ENCODE measurements at places on chromosomes 3 and 15.

DNA sequence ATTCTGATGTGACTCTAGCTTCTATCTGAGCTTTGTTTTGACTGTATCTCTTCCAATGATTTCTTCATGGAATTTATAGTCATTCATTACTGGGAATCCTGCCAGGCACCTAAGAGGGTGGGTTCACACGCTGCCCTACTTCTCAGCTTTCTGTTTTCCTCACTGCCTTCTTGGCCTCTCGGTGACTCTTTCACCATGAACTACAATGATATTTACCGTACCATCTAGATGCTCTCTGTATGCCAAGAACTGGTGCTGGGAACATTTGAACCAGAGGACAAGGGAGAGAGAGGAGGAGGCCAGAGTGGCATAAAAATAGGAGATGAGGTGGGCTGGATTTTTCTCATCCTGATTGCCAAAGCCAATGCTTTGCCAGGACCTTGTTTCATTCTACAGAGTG, 280.0 kb upstream of the P2RY1 start:
- no peak for DNase-seq

GRCh38 chr15:78995921-78996893, 51.4 kb upstream of the CTSH start:
- DNase-seq = no peak

DNA sequence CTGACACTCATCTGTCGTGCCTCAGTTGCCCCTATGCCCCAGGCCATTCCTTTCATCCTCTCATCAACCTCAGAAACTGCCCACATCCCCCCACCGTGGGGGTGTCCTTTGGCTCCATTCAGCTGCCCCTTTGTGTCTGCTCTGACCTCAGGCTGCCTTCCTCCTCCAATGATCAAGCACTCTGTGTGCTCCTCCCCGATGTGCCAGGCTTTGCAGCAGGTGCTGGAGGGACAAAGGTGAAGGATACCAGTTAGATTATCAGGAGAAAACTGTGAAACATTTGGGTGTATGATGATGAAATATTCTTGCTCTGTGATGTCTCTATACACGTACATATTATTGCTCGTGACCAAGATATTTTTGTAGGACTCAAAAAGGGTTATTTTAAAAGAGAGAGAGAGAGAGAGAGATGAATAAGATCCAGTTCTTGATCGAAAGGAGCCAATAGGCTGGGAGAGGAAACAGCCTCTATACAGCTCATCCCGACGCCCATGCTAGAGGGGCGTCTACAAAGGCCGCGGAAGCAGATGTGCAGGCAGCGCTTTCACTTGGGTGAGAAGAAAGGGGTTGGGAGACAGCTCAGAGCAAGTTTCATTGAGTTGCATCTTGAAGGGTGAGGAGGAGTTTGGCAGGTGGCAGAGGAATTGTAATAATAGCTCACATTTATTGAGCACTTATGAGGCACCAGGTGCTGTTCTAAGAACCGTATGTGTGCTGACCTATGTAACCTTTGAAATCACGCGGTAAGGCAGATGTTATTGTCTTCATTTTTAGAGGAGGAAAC, 28.3 kb upstream of the ADCY5 start:
- DNase-seq = no peak

GRCh38 chr3:109050591-109051167, 67.3 kb downstream of the MORC1 start:
- DNase-seq = peak; percentile 24

- no peak for DNase-seq
Observed at GRCh38 chr3:194744826-194745225, 59.1 kb downstream of the FAM43A start.

GRCh38 chr3:15934389-15935195, 136.8 kb upstream of the ANKRD28 start:
- DNase-seq = no peak

- no peak for DNase-seq
Observed at GRCh38 chr3:164096352-164096751, 981.9 kb downstream of the SI start.

DNA sequence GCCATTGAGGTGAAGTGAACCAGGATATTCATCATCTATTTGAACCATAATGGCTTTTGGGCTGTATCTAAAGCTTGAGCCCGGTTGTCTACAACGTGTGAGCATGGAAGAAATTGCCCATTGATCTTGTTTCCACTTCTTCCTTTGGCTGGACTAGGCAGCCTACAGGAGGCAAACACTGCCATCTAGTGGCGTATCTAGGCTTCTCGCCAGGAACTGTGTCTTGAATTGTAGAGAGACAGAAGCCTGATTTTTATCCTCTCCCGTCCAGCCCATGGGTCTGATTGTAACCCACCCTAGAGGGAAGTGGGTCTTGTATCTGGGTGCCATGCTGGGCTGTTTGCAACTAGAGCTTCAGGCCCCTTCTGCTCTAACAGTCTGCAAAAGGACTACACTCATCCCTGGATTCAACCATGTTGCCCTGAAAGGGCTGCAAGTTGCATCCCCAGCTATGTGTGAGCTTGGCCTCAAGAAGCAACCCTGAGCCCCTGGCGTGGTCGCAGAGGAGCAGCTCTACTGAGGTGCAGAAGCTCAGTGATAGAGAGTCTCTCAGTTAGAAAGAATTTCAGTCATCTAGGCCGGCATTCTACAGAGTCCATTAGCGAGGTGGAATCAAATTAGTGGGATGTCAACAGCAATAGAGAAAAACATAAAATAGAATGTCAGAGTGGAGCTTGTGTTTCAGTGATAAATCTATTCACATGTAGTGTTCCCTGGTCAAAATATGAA, 170.2 kb upstream of the UMPS start:
- DNase-seq = peak; percentile 55

- DNase-seq = no peak
Observed at GRCh38 chr15:59501597-59501996, 63.6 kb downstream of the FAM81A start.

DNA sequence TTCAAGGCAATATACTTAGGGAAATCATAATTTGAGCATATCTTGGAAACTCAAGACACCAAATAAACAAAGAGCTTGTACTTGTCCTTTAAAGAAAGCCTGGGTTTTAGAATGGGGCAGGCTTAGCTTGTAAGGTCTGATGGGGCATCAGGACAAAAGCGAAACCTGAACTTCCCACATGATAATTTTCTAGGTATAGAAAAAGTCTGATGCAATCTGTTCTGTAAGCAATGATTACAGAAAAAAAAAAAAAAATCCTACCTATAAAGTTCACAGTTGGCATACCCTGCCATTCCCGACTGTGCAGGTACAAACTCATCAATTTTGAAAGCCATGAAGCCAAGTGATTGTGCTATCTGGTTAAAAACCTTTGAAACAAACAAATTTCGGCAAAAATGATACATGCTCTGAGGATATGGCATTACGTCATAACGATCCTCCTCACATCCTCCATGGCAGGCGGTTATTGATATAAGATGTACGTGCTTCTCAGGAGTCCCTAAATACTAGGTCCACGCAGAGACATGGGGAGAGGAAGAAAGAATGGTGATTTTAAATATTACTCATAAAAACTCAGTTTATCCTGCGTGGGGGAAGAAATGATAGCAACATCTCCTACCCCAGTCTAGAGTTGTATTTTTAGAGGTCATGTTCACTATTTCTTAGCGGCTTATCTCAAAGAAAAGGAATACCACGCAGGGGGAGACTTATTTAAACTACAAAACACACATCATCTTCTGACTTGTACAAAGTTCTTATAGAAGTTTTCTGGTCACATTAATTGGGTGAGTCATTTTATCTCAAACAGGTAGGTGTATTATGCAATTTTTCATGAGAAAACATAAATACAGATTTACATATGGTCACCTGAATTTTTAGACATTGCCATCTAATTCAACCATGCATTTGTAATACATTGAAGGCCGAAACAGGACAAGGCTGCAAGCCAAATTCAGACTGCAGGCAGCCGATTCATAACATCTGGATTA, 27.0 kb downstream of the MB21D2 start:
- DNase-seq = no peak

DNA sequence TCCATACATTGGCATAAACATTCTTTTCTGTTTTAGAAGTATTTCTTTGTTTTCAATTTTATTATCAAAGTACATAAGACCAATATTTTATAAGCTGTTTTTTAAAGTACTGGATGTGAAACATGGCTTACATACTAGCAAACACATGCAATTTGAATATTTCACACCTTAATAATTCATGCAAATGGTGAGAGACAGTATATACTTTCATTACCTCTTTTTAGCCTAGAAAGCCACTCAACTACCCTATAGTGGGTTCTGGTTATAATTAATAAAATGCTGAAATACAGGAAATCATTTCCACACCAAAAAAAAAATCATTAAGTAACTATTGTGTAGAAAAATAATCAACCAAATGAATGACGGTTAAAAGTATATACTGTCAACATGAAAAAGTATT, 38.5 kb upstream of the MELTF start:
- DNase-seq = no peak

- DNase-seq = peak; percentile 67
Observed at GRCh38 chr3:15797642-15798303, at the start of gene ANKRD28. TSS of gene ANKRD28 (minus strand) at chr3:15797979. CDS start at chr3:15796521, 1,458 bp downstream.

DNA sequence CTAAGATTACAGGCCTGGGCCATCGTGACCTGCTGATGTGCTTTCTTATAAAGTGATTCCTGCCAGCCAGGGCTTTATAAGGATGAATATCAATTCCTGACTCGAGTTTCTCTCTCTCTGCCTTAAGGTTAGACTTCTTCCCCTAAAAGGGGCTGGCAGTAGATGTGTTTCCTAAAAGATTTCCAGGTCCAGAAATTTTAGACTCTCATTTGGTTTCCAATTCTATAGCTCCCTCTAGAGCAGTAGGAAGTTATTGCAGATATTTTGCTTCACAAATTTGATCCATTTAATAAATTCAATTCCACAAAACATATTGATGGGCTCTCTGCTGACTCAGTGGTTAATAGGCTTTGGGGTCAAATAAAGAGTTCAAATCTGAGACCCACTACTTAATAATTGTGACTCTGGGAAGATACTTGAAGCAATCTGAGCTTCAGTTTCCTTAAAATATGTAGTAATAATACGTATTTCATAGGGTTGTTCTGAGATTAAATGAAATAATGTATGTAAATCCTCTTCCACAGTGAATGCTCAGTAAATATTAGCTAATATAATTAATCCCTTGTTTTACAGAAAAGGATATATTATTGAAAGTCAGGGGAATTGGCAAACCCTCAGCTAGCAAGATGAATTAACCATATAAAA, 2.1 kb downstream of the TRIM69 start:
- peak; percentile 71 for DNase-seq

DNA sequence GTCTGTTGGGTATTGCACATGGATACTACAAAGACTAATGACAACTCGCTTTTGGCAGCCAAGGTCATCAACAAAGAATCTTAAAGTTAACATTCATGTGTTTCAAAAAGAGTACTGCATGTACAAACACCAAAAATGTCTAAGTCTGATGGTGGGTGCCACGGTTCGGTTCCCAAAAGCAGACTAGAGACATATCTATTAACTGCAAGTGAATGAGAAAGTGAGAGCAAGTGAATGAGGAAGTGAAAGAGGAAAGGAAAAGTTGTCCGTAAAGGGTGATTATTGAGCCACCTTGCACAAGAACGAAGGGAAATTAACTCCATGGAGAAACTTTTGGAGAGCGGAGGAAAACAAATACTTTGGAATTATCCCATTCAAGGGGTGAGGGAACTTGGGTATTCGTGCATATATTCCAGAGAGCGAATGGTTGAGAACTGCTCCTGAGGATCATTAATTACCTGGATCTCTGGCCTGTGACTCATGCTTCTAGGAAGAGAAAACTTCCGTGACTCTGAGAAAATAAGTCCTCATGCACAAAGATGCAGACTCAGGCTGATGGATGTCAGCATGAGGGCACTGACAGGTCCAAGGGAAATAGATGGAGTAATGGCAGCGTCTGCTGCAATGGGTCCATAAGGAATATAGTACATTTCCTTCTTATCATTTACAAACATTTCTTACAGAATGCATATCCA, 336.5 kb upstream of the TGFBR2 start:
- no peak for DNase-seq

DNA sequence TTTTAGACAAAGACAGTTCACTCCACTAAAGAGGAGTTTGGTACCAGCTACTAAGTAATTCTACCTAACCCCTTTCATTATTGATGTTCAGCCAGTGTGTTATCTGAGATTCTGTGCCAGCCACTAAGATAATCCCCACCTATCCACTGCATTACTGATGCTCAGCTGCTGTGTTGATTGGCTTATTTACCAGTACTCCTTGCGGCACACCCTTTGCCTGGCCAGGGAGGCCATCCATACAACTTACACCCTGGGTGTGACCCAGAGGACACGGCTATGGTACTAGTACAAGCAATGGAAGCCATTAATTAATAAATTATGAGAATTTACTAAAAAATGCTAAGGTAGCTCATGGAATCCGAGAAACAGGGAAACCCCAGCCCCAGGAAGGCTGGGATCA, 290.7 kb upstream of the CTNNB1 start:
- no peak for DNase-seq

GRCh38 chr3:121979246-121979645, 42.8 kb downstream of the ILDR1 start:
- DNase-seq = no peak

GRCh38 chr3:196051282-196052076, 30.4 kb downstream of the TFRC start:
- DNase-seq = no peak

- DNase-seq = no peak
Observed at GRCh38 chr15:43095243-43095642, 10.6 kb downstream of the UBR1 start.

GRCh38 chr15:53328341-53328740, 431.1 kb downstream of the WDR72 start:
- DNase-seq = no peak

- no peak for DNase-seq
Observed at GRCh38 chr15:100113351-100114080, 228.3 kb downstream of the ADAMTS17 start.

DNA sequence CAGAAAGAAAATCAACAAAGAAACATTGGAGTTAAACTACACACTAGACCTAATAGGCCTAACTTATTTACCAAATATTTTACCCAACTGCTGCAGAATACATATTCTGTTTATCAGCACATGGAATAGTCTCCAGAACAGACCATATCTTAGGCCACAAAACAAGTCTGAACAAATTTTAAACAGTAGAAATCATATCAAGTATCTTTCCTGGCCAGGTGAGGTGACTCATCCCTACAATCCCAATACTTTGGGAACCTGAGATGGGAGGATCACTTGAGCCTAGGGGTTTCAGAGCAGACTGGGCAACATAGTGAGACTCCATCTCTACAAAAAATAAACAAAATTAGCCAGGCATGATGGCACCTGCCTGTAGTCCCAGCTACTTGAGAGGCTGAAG, 18.1 kb upstream of the KPNA4 start:
- DNase-seq = no peak

GRCh38 chr15:38229705-38230310, 22.8 kb upstream of the SPRED1 start:
- no peak for DNase-seq

GRCh38 chr15:99247062-99247461, 2.3 kb downstream of the TTC23 start:
- DNase-seq = no peak
